Stimulated activated CD4-positive, alpha-beta T cell treated with anti-CD3 and anti-CD28 coated beads, Interleukin-4, amount 100 ng/mL, for 1 hour (primary cell): ENCODE measurements at places on chromosomes 7 and 10.
A peak's percentile ranks its signal among the peaks of the same experiment; 100 is the strongest.

DNA sequence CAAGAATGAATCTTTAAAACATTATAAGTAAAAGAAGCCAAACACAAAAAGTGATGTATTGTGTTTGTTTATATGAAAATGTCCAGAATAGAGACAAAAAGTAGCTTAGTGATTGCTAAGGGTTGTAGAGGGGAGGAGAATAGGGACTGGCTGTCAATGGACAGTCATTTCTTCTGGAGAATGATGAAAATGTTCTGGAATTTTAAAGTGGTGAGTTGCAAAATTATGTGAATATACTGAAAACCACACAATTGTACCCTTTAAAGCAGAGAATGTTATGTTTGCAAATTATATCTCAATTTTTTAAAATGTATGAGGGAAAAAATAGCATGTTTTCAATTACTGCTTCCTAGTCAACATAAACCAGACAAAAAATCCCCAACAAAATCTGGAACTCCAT lies 174.2 kb downstream of the KMT2E start:
- DNase-seq, result no peak

- DNase-seq, result no peak
Observed at GRCh38 chr7:130595986-130596385, 72.6 kb downstream of the COPG2 start.

DNA sequence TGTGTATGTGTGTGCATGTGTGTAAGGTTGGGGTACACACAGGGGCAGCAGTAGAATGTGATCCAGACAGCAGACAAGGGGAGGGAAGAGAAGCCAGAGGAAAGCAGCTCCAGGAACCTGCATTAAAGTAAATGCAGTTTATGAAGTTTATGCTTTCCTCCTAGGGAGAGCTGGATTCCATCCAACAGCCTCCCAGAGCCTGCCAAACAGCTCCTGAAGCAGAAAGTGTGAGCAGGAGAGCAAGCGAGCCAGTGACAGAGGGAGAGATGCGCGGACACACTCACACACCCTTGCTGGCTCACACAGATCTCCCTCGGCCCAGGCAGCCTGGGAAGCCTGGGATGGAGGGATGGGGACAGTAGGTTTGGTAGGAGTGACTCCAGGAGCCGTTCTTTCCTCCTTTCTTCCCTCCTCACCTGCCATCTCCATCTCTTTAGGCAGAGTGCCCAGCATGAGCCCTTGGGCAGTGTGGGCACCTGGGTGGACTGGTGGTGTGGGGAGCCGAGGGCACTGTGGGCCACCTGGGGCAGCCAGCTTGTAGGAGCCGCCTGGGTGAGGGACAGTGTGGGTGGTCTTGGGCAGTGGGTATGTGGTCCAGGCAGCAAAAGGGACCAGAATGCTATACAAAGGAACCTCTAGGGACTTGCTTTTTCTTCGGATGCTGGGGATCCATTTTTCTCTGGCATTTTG lies 46.1 kb downstream of the PAX2 start:
- no peak for DNase-seq

- DNase-seq, result peak; percentile 62
Observed at GRCh38 chr7:38398725-38399321, 125.4 kb upstream of the TARP start.

DNA sequence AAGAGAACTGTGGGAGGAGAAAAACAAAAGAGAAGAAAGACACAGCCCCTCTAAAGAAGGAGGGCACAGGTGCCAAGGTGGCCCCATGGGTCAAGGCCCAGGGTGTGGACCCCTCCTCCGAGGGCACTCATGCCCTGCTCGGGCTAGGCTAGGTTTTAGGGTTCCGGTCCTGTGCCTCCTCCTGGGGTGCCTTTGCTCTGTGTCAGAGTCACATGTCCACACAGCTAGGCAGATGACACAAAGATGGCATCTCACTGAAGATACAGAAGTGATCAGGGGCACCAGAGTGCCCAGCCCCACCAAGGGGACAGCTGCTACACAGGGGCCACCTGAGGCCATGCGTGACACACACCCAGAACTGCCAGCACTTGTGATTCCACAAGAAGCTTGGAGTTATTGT lies 116.4 kb upstream of the PPIF start:
- DNase-seq, result no peak

DNA sequence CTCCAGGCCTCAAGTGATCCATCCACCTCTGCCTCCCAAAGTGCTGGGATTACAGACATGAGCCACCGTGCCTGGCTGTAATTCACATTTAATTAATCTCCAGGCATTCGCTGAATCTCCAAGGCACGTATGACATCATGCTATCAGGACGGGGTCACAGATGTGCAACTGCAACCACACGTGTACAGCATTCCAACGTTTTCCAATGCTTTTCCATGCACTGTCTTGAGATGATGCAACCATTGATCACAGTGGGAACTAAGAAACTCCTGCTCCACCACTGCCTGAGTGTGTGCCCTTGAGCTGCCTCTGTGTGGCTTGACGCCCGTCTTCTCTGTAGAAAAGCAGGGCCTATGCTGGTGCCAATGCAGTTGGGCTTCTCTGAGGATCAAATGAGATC lies 119.8 kb upstream of the LYZL2 start:
- DNase-seq, result no peak

GRCh38 chr7:138669364-138669763 lies 31.8 kb downstream of the SVOPL start:
- no peak for DNase-seq
